ENCODE measurements at places on chromosomes 6 and 20.

DNA sequence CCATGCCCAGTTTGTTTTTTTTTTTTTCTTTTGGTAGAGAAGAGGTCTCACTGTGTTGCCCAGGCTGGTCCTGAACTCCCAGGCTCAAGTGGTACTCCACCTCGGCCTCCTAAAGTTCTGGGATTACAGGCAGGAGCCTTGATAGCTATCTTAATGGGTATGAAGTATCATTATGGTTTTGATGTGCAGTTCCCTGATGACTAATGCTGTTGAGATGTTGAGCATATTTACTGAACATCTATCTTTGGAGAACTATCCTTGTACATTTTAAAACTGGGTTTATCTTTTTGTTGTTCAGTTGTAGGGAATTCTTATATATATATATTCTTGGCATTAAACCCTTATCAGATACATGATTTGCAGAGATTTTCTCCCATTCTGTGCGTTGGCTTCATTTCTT, 21.4 kb upstream of the MYL9 start:
- DNase-seq: no peak

- DNase-seq: no peak
Observed at GRCh38 chr6:9136141-9136822, 700.9 kb upstream of the SLC35B3 start.

DNA sequence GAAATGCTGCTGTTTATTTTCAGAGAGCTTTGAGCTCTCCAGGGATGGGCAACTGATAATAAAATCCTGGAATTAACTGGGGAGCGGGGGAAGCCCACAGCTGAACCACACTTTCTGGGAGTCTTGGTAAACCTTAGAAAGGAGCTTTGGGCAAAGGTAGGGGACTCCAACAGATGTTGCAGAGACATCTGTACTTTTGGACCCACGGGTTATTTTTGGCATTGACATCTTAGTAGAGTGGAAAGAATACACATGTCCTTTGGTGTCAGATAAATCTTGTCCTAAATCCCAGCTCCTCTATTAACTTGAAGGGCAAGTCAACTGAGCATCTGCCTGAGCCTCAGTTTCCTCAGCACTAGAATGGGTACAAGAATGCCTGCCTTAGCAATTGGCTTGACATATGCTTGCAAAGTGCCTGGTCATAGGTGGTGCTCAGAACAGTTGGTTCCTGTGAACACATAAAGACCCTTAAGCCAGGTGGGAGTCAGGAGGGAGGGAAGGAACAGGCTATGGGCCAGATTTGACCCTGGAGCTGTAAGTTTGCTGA, 5.8 kb downstream of the SLC22A3 start:
- DNase-seq: no peak

- no peak for DNase-seq
Observed at GRCh38 chr6:123965894-123966293, 162.2 kb downstream of the NKAIN2 start.

- DNase-seq: no peak
Observed at GRCh38 chr6:83265384-83265783, 72.2 kb downstream of the RWDD2A start.

DNA sequence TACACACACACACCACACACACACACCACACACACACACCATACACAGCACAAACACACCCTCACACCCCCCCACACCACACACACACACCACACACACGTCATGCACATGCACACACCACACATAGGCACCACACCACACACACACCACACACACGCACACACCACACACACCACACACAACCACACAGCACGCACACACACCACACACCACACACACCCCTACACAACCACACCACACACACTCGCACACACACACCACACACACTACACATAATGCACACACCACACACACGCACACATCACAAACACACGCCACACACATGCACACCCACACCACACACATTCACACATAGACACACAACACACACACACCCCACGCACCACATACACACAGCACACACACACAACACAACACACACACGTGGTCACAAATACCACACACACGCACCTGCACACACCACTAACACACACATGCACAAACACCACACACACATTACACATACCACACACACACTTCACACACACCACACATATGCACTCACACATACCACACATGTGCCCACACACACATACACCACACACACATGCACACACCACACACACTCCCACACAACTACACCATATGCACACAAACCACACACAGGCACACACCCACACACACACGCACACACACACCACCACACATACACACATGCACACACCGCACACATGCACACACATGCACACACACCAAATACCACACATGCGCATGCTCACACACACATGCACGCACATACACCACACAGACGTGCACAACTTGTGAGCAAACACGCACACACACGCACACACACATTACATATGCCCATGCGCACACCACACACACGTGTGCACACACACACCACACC, 9.4 kb upstream of the ACSS1 start:
- DNase-seq: no peak

GRCh38 chr20:46055269-46055668, 26.3 kb downstream of the SLC12A5 start:
- no peak for DNase-seq

- DNase-seq: no peak
Observed at GRCh38 chr6:112957536-112957916, 610.4 kb downstream of the RFPL4B start.

DNA sequence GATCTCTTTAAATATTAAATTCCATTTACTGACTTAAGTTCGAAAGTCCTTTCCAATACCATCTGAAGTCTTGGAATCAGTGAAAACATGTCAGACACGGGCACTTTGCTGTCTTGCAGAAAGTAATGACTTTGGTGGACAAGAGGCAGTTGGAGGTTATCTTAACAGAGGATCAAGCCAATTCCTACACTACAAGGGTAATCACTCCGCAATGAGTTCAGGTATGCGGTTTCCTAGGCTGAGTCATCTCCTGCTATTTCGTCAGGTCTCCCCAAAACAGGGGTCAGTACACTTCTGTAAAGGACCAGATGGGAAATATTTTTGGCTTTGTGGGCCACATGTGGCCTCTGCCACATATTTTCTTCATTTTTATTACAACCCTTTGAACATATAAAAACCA, 656.6 kb downstream of the KIF16B start:
- no peak for DNase-seq

- no peak for DNase-seq
Observed at GRCh38 chr6:22027040-22027725, 269.7 kb downstream of the PRL start.

DNA sequence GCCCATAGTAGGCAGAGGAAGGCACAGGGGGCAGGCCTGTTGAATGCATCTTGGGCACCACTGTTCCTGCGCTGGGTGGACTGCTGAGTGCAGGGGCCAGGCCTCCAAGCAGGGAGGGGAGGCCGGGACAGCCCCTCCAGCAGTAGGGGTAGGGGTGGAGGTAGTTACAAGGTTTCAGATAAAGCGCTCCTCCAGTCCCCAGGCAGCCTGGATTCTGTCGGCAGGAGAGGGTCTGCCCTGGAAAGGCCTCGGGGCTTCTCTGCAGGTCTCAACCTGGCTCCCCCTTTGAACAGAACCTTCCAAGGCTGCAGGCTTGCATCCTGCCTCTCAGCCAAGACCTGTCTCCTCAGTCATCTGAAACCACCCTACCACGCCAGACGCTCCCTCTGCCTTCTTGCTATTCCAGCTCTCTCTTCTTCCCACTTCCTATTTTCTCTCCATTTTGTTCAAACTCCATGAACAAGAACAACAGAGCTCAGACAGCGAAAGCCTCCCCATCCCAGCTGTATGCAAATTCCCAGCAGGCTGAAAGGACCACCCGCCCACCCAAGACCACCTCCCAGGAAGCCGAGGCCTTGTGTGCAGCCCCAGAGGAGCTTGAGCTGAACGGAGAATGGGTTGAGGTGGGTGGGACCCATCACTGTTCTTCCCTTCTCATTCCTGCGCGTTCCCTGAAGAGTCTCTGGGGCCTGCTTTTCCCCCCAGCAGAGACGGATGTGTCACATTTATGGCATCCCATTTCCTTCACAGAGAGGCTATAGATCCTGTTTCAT, 1.4 kb downstream of the MLN start:
- no peak for DNase-seq

DNA sequence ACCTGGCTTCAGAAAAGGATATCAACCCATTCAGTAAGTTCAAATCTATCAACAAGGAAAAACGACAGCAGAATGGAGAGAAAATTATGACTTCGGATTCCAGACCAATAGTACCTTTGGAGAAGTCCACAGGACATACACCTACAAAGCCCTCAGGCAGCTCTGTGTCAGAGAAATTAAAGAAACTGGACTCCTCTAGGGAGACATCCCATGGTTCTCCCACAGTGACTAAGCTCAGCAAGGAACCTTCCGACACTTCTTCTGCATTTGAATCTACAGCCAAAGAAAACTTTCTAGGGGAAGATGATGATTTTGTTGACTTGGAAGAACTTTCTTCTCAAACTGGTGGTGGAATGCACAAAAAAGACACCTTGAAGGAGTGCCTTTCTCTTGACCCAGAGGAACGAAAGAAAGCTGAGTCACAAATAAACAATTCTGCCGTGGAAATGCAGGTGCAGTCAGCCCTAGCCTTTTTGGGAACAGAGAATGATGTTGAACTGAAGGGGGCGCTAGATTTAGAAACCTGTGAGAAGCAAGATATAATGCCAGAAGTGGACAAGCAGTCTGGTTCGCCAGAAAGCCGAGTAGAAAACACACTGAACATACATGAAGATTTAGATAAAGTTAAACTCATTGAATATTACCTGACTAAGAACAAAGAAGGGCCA, 67.4 kb upstream of the HINT3 start:
- DNase-seq: no peak

DNA sequence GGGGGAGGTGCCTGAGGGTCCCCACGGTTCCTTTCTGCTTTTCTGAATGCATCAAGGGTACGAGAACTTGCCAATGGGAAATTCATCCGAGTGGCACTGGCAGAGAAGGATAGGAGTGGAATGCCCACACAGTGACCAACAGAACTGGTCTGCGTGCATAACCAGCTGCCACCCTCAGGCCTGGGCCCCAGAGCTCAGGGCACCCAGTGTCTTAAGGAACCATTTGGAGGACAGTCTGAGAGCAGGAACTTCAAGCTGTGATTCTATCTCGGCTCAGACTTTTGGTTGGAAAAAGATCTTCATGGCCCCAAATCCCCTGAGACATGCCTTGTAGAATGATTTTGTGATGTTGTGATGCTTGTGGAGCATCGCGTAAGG, 226.4 kb downstream of the SMOC2 start:
- DNase-seq: no peak

DNA sequence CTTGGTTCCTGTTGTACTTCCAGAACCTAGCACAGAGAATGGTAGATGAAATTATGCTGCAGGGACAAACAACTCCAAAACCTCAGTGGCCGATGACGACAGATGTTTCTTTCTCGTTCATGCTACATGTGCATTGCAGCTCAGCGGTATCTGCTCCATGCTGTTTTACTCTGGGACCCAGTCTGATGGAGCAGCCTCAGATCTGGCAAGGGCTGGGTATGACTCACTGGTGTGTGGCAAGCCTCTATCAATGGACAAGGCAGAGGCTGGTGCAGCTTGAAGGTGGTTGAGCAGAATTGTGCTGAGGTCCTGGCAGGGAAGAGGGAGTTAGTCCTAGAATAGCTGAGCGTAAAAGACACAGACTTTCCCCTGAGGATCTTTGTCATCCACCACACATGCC, 10.3 kb upstream of the BLCAP start:
- no peak for DNase-seq

- no peak for DNase-seq
Observed at GRCh38 chr20:41081276-41081814, 52.7 kb downstream of the TOP1 start.

DNA sequence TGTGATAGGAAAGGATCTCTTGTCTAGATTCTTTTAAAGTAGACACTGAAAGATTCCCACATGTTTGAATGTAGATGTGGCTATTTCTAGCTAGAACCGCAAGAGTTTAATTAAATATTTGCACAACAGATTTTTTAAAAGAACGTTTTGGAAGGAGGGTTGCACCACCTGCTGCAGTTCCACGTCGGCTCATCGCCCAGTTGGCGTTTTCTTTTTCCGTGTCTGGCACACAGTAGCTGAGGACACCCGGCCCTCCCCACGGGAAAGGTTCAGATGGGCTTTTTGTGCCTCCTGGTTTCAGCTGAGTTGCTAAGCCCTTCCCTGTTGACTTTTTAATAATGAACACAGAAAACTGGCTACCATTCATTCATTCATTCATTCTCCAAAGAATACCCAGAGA, 41.8 kb upstream of the DOK5 start:
- DNase-seq: no peak

DNA sequence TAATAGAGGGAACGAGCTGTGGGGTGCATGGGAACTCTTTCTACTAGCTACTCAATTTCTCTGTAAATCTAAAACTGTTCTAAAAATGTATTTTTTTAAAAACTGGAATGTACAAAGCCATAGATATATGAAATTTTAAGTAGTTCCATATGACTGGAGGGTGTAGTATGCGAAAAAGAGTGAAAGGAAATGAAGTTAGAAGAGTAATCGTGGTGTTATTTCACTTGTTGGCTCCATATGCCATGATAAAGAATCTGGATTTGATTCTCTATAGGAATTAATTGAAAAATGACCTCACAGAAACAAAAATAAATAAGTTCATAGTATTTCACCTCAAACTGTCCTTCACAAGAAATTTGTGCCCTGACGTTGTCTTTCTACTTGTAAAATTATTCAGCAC, 500.2 kb downstream of the TENT5A start:
- DNase-seq: no peak

DNA sequence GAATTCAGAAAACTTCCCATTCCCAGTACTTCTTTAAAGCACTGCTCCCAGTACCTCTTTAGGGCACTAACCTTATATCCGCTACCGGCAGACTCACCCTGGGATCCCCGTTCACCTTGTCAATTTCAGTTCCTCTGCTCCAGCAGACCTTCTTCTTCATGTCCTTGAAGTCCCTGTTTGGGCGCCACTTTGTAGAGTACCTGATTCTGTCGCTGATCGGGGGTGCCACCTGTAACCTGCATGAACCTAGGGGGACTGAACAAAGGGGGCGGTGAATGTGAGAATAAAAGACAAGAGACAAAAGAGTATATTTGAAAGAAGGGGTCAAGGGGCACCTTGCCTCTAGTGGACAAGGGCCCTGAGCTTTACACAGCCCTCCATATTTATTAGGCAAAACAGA, 4.9 kb upstream of the GINS1 start:
- no peak for DNase-seq

DNA sequence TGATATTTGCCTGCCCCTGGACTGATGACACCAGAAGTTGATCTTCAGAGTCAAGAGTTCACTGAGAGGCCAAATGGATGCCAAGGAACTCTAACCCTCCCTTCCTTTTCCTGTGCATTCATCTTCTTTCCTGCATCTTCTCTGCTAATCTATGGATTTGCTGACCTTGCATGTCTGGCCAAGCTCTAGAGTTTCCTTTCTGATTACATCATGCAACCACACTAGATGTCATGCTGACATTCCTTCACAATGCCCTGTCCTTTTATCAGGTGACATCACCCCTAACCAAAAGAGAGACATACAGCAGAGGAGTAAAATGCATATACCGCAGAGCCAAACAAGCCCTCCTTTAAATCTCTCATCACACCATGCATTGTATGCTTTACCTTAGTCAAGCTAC, 487.6 kb downstream of the TFAP2A start:
- DNase-seq: no peak

Measured in effector CD8-positive, alpha-beta T cell (primary cell).